ENCODE measurements at places on chromosomes 3 and 15.

DNA sequence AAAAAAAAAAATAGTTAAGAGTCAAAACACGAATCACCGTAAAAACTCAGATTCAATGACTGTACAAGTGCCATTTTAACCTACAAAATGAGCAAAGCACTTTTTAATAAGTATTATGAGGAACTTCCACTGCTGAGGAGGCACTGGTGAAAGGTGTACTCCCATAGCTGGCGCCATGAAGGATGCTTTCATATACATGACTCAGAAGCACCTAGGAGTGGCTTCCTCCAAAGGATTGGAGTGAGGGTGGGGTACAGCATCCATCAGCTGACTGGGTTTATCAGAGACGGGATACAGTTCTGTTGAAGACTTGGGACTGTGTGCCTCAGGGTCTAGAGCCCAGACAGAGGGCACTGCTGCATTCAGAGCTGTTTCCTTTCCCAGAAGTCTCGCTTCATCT, 60.9 kb upstream of the MEX3B start:
- no peak for DNase-seq

DNA sequence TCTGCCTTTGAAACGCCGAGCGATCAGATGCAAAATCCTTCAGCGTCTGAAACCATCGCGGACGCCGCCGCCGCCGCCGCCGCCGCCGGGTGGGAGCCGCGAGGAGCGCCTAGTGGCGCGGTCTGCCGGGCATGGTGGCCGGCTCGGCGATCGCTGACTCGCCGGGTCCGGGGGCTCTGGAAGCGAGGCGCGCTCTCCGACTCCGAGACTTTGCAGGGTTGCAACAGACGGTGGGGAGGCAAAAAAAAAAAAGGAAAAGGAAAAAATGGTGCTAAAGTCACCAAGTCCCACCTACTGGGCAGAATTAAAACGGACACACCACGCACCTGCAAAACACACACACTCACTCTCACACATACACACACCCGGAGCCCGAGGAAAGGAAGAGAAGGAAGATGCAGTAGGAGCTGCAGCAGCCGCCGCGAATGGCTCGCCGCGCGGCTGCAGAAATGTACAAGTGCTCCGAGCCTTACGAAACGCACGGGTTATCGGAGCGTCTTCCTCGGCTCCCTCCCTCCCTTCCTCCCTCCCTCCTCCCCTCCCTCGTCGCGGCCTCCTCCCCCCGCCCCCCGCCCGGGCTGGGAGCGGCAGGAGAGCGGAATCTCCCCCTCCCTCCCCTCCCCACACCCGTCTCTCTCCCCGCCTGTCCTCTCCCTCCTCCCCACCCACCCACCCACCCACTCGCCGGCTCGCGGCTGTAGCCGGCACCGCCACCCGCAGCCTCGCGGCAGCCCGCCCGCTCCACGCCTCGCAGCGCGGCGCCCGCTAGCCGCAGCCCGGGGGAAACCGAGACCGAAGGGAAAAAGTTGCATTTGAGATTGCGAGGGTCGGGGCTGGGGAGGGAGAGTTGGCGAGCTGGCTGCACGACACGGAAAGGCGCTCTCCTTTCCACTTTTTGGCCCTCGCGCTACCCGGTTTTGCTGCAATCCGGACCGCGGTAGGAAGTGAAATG, at the start of gene NTRK3:
NTRK3 (minus strand) TSS at position 461 of the 952 bp plus-strand sequence. CDS start 586 bp downstream, outside the sequence.
- DNase-seq = no peak

GRCh38 chr15:39581793-39582285, 960 bp downstream of the THBS1 start:
- DNase-seq = no peak

DNA sequence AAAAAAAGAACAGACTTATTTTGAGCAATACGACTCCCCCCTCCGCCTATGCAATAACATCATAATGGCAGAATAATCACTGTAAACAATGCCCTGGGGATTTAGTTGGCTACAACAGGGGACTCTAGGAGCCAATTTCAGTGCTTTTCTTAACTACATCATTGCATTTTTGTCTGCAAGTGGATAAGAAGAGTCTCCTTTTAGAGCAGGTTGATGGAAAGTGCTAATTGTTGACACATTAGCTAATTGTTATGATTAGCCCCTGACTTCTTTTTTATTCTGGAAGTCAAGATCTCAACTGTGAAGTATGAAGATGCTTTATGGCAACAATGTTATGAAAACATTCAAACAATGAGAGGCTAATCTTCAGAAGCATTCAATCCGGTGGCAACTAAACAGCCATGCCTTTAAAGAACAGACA, 121.2 kb downstream of the MECOM start:
- no peak for DNase-seq

DNA sequence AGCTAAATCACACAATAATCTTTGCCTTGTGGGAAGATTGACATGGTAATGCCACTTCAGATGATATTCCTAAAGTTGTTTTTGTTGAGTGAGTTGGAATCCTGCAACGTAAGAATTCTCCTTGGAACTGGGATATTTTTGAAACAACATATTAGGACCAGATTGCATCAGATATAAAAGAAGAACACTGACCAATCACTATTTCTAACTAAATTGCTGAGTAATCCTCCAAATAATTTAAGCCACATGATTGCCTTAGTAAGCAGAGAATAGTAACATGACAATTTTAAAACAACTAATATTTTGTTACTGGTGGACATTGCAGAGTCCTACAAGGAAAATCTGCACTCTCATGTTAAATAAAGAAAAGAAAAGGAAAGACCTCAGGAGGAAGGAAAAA, 353.9 kb upstream of the LMCD1 start:
- no peak for DNase-seq

DNA sequence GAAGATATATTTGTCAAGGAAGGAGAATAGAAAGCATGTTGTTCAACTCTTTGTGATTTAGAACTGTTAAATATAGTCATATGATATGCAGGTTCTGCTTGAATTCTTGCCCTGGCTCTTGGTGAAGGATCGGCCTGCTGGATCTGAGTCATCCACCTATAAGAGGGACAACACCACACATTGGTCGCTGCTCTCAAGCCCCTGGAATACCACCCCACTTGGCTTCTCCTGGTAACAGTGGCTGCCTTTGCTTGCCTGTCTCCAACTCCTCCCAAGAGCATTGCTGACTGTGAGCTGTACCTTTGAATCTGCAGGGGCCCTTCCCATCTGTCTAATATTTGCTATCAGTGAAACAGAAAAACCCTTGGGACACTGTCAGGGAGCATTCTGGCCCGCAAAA, 78.9 kb upstream of the DGKG start:
- no peak for DNase-seq

- no peak for DNase-seq
Measured at GRCh38 chr3:118059096-118059495, 975.5 kb downstream of the IGSF11 start.

- DNase-seq = no peak
Measured at GRCh38 chr3:61648481-61648880, 87.1 kb downstream of the PTPRG start.
